Stimulated activated CD8-positive, alpha-beta memory T cell treated with anti-CD3 and anti-CD28 coated beads, Interleukin-15, amount 100 ng/mL, for 1 hour (primary cell): ENCODE measurements at places on chromosomes 12 and 14.

GRCh38 chr12:124852911-124853427 lies 10.7 kb downstream of the SCARB1 start:
- DNase-seq = no peak

GRCh38 chr12:76871082-76871481 lies 7.7 kb downstream of the CSRP2 start:
- no peak for DNase-seq

- DNase-seq = no peak
These were observed 15.4 kb downstream of the RAB35 start for GRCh38 chr12:120101182-120101581.

DNA sequence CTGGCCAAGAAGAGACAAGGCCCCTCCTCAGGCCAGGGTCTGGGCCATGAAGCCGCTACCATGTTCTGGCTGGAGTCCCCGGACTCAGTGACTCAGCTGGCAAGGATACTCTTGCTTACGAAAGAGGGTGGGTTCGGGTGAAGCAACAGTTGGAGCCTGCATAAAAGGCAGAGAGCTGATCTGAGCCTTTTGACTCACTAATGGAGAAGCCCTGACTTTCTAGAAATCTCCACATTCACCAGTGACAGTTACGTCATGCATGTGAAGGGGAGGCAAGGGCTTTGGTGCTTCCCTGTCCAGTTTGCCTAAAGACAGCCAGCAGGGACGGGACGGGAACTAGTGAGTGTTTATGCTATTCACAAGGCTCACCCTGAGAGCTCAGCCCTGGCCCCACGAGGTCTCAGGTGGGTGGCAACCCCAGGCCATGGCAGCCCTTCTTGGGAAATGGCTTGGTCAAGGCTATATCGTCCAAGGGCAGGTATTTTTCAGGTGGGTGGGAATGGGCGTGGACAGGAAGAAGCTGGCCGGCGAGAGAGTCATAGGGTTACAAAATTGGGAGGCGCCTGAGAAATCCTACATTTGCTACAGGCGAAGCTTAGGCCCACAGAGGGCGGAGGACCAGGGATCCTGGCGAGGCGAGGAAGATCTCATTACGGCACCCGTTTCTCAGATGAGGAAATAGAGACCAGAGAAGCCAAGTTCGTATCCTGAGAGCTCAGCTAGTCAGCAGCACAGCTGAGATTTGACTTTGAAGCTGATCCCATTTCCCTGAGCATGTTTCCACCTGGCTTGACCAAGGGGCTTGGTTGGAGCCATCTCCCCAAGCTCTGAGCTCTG lies 314.6 kb downstream of the BCL11B start:
- no peak for DNase-seq

GRCh38 chr14:93381644-93382043 lies 34.7 kb downstream of the COX8C start:
- no peak for DNase-seq

- DNase-seq = no peak
These were observed 69.5 kb downstream of the LRIG3 start for GRCh38 chr12:58850826-58851225.

DNA sequence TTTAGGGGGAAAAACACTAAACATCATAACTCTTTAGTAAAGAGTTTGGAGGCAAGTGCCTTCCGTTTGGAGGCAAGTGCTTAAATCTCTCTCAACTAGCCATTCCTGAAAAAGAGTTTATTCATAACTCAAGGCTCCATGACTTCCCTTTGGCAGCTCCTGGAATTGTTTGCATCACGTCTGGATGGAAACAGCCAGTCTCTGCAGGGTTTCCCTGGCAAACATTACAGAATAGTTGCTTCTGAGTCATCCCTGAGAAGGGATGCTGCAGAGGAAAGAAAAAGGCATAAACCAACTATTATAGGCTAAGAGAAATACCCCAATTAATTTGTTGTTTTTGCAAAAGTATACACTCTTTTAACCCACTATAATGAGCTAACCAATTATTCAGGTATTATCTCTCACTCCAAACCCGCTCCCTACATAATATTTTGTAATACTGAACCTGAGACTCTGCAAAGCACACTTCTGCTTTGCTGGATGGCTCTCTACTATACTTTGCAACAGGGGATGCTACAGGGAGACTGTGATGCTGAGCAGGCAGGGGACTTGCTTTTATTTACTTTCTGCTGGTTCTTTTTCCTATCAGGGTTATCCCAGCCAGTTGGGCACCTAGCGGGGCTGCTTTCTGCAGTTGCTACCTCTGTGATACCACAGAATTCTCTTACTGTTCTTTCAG lies 497.7 kb downstream of the FUT8 start:
- no peak for DNase-seq

GRCh38 chr14:27389402-27389801 lies 791.6 kb upstream of the NOVA1 start:
- DNase-seq = no peak

DNA sequence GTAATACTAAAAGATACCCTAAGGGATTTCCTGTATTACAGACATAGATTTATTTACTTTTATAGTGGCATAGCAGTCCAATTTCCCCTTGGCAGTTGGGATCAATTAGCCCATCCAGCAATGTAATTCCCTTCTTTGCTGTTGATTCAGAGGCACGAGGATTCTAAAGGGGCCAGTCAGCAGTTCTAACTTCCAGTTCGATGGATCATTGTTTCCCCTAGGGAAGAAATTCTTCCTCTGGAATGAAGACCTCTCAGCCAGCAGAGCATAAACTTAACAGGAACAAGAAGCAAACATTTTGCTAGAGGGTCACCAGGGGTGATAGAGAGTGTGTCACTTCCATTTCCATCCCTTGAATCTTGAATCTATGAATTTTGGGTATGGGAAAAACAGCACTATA lies 395.7 kb upstream of the NOVA1 start:
- DNase-seq = no peak

GRCh38 chr12:49339464-49339861 lies 2.5 kb upstream of the C1QL4 start:
- no peak for DNase-seq

DNA sequence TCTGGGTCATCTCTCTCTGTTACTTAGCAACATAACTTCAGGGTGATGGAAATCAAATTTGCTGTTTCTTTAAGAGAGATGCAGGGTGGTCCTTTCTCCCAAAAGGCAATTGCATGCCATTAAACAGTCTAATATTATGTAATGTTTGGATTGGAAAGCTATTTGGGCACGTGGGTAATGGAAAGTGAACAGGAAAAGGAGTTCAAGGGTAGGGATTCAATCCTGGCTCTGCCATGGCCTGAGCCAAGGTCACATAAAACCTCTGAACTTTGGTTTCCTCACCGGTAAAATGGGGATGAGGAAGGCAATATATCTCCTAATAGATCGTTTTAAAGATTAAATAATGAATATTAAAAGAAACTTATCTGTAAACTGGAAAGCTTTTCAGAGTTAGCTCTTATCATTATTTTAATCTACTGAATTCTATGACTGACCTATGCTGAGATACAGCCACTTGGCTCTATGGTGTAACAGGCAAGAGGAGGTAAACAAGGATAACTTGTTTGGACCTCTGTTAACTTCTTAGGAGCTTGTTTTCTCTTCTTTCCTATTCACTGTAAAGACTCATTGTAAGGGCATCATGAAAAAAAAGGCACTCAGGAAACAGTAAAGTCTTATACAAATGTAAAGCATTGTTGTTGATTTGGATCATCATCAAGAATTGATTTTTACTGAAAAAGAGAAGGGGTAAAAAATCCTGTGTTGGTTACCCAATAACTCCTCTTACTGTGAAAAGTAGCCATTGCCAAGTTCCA lies 55.7 kb upstream of the OVCH1 start:
- DNase-seq = no peak

- no peak for DNase-seq
These were observed 12.2 kb downstream of the CTDSP2 start for GRCh38 chr12:57834086-57834876.

DNA sequence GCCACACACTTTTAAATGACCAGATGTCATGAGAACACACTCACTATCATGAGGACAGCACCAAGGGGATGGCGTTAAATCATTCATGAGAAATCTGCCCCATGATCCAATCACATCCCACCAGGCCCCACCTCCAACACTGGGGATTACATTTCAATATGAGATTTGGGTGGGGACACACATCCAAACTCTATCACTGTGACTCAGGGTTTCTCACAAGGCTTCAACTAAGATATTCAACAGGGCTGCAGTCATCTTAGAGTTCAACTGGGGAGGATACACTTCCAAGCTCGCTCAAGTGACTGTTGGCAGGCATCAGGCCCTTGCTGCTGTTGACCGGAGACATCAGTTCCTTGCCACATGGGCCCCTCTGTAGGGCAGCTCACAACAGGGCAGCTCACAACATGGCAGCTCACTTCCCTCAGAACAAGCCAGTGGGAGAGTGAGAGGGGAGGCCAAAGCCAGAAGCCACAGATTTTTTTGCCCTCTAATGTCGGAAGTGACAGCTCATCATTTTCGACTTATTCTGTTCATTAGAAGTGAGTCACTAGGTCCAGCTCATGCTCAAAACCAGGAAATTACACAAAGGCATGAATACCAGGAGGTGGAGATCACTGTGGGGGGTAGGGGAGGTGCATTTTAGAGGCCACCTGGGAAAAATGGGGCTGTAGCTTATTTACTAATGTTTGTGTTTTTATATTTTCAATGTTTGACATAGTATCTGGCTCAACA lies 50.8 kb upstream of the PTHLH start:
- no peak for DNase-seq

- DNase-seq = no peak
These were observed 99.7 kb downstream of the DACT1 start for GRCh38 chr14:58737511-58737910.
